ENCODE measurements at places on chromosomes 6 and 20.

- no peak for DNase-seq
Observed at GRCh38 chr20:37896932-37897548, 5.9 kb upstream of the VSTM2L start.

DNA sequence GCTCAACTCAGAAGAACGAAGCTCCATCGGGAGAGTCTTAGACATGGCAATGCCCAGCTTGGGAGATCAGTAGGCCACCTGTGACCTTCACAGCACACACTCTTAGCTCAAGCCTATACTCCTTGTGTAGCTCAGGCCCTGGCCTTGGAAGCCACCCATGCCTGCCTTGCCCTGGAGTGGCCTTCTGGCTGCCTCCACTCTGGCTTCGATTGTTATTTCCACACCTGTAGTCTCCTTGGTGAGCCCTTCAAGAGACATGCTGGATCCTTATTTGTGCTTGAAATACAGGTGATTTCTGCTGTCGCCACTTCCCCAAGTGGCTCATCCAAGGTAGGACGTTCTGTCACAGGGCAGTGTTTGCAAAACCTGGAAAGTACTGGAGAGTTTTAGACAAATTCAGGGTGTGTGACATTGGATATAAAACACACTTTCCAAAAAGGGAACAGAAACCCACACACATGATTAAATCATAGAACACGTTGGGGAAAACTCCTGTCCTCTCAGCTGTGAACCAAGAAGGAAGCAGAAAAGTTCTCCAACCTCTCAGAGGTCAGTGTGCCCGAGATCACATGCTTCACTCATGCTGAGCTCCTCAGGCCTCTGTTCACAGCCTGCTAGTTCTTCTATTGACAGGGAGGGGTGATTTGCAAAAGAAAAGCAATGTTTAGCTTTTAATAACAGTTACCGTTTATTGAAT is 391.8 kb downstream of the CDC5L start:
- no peak for DNase-seq

GRCh38 chr6:136710877-136711552 is 81.3 kb downstream of the MAP3K5 start:
- DNase-seq, result no peak

GRCh38 chr20:63697868-63698545 is 1.6 kb downstream of the TNFRSF6B start:
- DNase-seq, result no peak
